ENCODE measurements at places on chromosomes 11 and 22.
A peak's percentile ranks its signal among the peaks of the same experiment; 100 is the strongest.

DNA sequence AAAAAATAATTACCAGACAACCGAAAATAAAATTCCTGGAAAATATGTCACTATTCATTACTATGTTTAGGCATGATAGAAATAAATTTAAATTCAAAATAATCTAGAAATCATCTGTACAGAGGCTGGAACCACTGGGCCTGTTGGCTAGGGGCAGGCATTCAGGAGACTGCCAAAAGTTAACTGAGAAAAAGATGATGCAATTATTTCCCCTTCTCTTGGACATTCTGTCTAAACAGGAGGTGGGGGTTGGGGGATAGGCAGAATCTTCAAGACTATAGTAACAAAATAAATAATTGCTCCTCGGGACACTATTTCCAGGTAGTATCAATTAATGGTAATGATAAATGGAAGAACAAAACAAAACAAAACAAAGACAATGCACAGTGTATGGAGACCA lies 14.1 kb downstream of the BTBD10 start:
- peak; percentile 11 for DNase-seq

GRCh38 chr11:125314276-125315078 lies 149.9 kb downstream of the PKNOX2 start:
- DNase-seq, result no peak

- DNase-seq, result no peak
Measured at GRCh38 chr11:78795621-78796261, 221.1 kb upstream of the NARS2 start.

DNA sequence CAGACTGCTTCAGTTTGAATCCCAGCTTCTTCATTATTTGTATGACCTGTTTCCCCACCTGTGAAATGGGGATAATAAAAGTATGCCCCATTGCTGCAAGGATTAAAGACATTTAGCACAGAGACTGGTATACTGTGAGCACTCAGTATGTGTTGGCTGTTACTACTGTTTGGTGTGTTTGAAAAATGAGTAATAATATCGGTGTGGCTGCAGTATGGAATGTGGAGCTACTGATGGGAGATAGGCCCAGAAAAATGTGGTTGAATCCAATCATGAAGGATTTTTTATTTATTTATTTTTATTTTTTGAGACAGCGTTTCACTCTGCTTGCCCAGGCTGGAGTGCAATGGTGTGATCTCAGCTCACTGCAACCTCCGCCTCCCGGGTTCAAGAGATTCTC lies 9.1 kb upstream of the C1QTNF4 start:
- DNase-seq, result no peak

DNA sequence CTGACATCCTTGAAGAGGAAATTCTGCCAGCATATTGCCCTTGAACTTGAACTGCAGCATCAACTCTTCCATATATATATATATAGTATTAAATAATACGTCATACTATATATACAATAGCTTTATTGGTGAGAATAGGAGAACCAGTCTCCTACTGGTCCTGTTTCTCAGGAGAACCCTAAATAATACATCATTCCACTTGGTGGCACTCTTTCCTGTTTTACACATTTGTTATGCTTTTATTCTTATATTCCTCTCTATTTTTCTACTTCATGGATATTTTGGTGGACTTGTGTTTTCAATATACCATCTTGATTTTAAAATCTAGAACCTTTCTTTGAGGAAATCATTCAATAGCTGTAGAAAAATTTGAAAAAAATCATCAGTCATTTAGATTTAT lies 193.3 kb downstream of the TRPC6 start:
- DNase-seq, result no peak

Measured in K562 (cell line).